SK-N-SH (cell line): ENCODE measurements at places on chromosomes 6 and 20.

DNA sequence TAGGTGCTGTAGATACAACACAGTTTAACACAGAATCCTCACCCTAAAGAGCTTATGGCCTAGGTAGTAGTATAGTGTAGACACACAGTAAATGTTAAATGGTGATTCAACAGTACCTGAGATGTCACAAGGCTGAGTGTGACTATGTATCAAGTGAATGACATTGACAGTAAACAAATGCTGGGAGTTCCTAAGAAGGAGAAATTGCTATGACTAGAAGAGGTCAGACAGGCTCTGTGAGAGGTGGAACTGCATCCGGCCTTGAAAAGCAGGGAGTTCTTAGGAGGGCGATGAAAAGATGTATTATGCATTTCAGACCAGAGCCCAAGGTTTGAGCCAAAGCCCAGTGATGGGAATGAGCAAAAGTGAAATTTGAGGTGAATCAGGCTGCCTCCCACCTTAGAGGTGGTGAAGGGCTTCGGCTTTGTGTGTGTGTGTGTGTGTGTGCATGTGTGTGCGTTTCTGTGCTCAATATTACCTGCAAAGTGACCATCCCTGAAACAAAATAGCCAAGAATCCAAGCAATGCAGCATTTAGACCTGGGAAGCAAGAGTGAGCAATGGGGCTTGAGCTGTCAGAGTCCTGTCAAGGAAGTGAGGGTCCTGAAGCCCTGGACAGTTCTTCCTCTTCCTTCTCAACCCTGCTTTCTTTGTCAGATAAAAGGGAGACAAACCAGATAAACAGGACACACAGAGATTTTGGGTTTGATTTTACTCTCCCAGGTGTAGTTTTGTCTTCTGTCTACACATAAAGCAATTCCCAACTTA, 32.3 kb upstream of the CITED2 start:
- DNase-seq, result no peak

- no peak for DNase-seq
Observed at GRCh38 chr6:134009876-134010275, 42.5 kb downstream of the SLC2A12 start.

- DNase-seq, result no peak
Observed at GRCh38 chr6:73885393-73885792, 189.4 kb downstream of the CD109 start.

DNA sequence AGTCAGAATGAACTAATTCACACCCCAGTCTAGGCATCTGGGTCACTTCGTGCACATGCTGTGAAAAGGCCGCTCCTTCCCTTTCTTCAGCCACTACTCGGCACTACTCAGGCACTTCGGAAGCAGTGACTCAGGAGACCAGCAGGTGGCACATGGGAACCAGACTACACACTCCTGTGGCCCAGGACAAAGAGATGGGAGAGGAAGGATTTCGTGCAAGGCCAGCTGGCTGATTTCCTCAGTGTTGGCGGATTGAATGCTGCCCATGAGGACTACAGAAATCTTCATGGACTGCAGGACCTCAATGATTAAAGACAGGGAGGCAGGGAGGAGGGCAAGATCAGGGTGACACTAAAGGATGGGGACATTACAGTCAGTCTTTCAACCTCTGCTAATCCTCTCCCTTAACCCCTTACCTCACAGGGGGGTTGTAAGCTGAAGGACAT, 117.8 kb upstream of the SPACA1 start:
- peak; percentile 75 for DNase-seq

- DNase-seq, result no peak
Observed at GRCh38 chr6:129490521-129491255, 219.3 kb downstream of the ARHGAP18 start.

DNA sequence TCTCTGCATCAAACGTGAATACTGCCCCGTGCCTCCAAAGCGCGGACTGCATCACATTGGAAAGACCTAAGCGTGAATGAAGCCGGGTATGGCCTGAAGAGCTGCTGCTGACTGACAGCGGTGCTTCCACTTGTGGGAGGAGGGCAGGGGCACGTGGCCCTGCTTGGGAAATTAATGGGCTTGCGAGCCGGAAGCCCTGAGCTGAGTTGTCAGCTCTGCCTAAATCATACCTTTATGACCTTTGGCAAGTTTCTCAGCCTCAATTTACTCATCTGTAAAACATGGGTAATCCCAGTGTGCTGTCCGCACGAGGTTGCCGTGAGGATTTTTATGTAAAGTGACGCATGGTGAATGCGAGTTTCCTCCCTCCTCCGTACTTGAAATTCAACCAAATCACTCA, 67.0 kb upstream of the FOXQ1 start:
- DNase-seq, result no peak

DNA sequence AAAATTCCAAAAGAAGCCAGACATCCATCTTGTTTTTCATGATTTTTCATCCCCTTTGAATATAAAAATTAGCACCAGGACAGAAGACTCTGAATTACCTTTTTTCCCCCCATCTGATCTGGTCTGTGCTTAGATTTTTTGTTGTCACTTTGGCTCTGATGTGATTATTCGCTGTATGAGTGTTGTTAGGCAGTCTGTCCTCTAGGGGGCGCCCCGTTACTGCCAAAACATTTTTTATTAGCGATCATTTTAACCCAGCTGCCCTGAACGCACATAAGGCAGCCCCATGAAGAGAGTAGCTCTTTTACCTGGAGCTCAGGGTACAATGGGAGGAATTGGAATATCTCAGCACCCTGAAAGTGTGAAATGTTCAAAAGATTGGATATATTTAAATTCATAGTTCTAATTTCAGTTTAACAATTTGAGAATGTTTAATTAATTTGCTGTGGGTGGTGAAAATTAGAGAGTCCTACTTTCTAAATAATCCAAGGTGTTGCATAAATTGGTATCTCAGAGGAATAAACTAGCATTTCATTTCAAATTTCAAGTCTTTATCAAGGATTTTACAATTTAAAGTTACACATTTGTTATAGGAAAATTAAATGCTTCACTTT, 60.8 kb downstream of the PRPH2 start:
- peak; percentile 65 for DNase-seq

- no peak for DNase-seq
Observed at GRCh38 chr6:1255636-1256365, 56.1 kb upstream of the FOXQ1 start.

- DNase-seq, result no peak
Observed at GRCh38 chr20:64268174-64268573, 12.6 kb downstream of the PCMTD2 start.

GRCh38 chr6:34457742-34458735, 7.8 kb upstream of the PACSIN1 start:
- DNase-seq, result no peak

- DNase-seq, result peak; percentile 16
Observed at GRCh38 chr6:55445648-55446204, 118.5 kb downstream of the GFRAL start.

GRCh38 chr6:11514672-11515071, 22.9 kb upstream of the TMEM170B start:
- DNase-seq, result no peak
